Mammary epithelial cell (primary cell): ENCODE measurements at places on chromosomes 12 and 14.

- DNase-seq: no peak
Observed at GRCh38 chr14:41235466-41235865, 371.2 kb upstream of the LRFN5 start.

DNA sequence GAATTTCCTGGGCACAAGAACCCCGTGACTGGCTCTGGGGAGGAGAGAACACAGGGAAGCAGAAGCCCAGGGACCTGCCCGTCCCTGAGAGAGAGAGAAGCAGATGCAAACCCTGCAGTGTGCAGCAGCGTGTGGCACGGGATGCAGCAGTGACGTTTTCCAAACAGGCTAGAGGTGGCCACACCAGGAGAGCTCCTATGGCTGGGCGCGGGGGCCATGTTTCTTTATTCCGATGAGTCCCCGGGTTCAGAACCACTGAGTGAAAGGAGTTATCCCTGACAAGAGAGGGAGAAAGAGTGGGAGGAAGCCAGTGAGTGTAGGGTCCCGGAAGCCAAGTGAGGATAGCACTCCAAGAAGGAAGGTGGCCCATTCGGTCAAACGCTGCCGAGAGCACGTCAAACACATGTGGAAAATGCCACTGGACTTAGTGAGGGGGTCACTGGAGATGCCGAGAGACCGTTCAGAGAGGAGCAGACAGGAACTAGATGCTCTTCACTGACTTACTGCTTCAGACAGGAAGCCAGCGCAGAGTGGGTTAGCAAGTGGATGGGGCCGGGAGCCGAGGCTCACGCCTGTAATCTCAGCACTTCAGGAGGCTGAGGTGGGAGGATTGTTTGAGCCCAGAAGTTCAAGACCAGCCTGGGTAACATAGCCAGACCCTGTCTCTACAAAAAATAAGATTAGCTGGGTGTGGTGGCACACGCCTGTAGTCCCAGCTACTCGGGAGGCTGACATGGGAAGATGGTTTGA, 123.0 kb downstream of the BCL11B start:
- no peak for DNase-seq

- DNase-seq: no peak
Observed at GRCh38 chr12:111780166-111780565, 13.4 kb downstream of the ALDH2 start.

- DNase-seq: no peak
Observed at GRCh38 chr12:104547235-104547634, 90.5 kb downstream of the CHST11 start.

DNA sequence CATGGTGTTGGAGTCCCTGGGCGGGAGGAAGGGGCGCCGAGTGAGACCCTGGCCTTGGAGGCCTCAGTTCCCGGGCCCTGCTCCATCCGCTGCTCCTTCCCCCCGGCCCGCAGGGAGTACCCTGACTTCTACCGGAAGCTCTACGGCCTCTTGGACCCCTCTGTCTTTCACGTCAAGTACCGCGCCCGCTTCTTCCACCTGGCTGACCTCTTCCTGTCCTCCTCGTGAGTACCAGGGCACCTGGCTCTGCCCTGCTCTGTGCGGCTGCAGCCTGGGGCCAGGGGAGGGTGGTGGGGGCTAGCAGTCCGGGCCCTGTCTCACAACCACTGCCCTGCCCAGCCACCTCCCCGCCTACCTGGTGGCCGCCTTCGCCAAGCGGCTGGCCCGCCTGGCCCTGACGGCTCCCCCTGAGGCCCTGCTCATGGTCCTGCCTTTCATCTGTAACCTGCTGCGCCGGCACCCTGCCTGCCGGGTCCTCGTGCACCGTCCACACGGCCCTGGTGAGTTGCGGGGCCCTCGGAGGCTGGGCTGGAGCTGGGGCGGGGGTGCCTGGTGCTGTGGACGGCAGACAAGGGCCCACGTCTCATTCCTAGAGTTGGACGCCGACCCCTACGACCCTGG, 7.0 kb downstream of the NOC4L start:
- DNase-seq: no peak

GRCh38 chr12:103820881-103821489, 20.0 kb downstream of the NT5DC3 start:
- DNase-seq: no peak

DNA sequence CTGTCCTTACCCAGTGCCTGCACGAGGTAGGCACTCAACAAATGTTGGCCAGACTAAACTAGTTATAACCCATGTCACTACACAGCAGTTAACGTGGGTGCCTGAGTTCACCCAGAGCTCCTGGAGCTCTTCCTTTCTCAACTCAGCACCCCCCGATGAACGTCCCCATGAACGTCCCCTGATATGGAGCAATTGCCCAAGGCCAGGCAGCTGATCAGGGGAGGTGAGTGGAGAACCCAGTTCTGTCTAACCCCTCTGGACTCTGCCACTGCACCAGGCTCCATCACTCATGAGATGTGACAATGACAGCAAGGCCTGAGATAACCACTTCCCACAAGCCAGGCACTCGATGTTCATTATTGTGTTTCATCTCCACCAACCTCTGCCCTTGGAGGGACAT, 199.0 kb downstream of the BCL11B start:
- DNase-seq: no peak

- DNase-seq: no peak
Observed at GRCh38 chr12:39297891-39298290, 145.0 kb downstream of the KIF21A start.

DNA sequence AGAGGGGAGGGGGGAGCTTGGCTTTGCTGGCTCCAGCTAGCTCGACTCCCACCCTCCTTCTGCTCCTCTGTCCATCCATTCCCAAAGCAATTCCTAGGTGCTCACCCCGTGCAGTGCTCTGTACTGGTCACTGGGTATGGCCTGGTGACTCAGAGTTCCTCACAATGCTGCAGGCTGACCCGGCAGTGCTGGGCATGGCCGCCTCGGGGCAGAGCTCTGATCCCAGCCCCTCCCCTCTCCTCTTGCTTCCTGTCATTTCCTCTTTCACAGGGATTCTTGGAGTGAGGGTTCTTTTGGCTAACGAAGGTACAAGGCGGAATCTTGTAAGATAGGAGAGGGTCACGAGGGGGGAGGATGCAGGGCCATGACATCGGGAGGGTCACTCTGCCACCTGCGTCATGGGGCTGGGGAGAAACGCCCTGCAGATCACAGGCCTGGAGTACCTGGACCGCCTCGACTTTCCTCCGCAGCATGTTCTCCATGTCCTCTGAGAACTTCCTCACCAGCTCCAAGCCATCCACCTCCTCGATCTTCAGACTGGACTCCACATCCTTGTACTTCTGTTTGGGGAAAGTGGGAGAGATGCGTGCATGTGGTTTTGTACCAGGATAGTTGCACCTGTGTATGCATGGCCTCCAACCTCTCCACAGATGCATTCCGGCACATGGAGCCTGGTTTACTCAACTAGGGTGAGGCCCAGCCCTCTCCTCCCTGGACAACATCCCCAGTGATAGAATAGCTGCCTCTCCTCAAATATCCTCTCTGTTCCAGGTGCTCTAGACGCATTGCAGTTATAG, 5.7 kb downstream of the CACNA2D4 start:
- DNase-seq: no peak

- no peak for DNase-seq
Observed at GRCh38 chr12:45327823-45328383, 112.0 kb downstream of the ANO6 start.

- no peak for DNase-seq
Observed at GRCh38 chr12:2922329-2922728, 31.6 kb downstream of the TULP3 start.

GRCh38 chr14:72939630-72940029, 13.4 kb downstream of the DCAF4 start:
- no peak for DNase-seq

GRCh38 chr14:74713395-74713735, 421 bp downstream of the FCF1 start:
- DNase-seq: no peak

GRCh38 chr12:118617611-118618450, 241.5 kb downstream of the SUDS3 start:
- DNase-seq: no peak

- no peak for DNase-seq
Observed at GRCh38 chr14:82759656-82760055, 1226.0 kb upstream of the SEL1L start.

DNA sequence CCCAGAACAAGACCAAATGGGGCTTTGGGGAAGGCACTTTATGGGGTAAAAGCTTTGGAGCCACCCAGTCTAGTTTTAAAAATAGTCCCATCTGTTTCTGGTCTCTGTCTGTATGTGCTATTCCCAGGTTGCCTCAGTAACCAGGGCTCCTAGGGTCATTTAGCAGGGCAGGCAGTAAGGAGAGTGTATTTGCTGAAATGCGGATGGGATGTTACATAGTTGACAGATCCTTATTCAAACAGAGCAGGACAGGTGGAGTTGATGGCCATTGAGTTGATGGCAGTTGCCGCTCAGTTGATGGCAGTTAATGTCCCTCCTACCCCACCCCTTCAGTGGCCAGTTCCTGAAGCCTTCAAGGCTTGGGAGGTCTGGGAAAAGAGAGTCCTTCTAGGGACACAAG, 4.6 kb downstream of the ZC3H10 start:
- DNase-seq: no peak
